GDM1 (cell line): ENCODE measurements at places on chromosomes 1 and 21.

DNA sequence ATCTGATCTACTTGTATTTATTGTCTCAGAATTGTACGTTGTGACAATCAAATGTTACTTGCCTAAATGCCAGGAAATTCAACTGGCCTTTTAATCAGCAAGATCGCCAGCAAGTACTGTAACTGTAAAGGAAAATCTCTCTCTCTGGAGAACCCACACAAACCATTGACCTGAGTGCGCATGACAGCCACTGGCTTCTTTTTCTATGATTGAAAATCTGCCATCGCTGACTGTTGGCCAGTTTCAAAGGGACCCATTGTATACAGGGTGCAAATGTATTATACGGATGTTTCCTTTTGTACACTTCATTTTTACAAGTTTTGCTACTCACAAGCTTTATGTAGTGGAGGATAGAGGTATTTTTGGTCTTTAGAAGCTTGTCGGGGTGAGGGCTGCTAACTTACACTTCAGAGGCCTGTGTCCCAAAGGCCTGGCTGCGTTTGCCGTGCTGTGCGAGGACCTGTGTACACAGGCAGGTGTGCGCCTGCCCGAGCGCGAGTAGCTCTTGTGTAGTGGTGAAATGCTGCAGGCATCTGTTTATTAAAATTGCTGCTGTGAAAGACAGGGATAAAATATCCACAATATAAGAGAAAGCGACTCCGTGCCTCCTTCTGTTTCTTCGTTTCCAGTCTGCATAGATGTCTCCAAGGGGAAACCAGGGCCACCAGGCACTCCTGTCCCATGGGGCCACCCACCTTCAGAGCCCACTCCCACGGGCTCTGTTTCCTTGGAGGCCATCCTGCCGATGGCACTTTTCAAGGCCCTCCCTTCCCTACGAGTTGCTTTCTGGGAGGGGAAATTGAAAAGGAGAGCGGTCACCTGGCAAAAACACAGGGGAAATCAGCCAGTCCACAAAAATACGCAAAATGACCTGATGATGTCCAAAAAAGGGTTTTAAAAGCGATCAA, 25.3 kb upstream of the TRAPPC10 start:
- DNase-seq, result no peak

GRCh38 chr1:53336146-53336545, 8.3 kb upstream of the LRP8 start:
- no peak for DNase-seq

DNA sequence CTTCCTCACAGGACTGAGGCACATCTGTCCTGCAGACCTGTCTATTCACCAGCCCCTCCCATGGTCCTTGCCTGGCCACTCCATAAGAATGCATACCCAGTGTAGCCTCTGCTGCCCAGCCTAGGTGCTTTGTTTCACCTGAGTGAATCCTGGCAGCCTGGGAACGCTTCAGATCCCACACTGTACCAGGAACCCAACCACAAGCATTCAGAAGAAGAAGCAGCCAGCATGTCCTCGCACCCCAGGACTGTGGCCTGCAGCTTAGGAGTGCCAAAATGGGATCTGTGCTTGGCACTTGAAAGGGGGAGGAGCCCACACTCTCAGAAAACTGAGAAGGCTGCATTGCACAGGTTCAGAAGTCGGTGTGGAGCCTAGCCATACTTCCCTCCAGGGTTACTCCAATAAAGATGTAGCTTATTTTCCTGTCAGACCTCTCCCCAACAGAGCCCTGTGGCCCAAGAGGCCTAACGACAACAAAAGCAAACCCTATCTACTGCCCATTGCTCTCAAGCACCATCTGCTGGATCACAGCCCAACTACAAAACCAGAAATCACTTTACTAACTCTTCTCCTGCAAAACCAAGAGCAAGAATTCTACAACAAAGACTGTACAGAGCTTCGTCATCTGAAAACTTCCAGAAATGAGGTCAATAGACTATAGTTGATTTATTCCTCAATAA, 923.1 kb upstream of the NEGR1 start:
- no peak for DNase-seq

DNA sequence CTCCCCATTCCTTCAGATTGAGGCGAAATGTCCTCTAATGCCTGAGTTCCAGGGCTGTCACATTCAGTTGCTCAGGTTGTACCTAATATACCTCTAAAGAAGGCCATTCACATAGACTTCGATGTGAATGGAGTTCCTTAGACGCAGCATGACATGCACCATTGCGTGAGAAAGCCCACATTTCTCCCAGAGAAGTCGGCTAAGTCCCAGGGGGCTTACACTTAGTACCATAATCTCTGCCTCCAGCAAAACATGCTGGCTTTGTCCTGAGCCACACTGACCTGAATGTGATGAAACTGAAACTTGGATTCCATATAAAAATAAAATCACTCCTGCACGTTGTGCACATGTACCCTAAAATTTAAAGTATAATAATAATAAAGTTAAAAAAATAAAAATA, 23.2 kb upstream of the SLC2A1 start:
- DNase-seq, result no peak

- no peak for DNase-seq
Observed at GRCh38 chr1:8945568-8945967, at the start of gene CA6. CA6 (plus strand) TSS chr1:8945868; CDS start chr1:8945887, 19 bp downstream.

- no peak for DNase-seq
Observed at GRCh38 chr1:230376296-230376695, 49.8 kb downstream of the PGBD5 start.

DNA sequence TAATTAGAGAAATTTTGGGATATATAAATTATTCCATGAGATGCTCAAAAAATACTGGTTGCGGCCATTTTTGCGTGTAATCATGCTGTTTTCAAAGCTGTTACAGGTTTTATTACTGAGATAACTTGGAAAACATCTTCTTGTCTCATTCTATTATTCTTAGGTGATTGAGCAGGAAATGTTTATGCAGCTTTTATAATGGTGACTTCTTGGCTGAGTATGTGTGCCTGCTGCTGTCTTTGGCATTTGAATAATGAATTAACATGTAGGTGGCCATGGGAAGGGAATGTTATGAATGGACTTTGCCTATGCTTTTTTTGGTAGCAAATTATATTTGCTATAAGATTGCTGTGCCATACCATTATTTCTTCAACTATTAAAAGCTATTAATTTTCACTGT, 52.5 kb downstream of the RASAL2 start:
- no peak for DNase-seq

DNA sequence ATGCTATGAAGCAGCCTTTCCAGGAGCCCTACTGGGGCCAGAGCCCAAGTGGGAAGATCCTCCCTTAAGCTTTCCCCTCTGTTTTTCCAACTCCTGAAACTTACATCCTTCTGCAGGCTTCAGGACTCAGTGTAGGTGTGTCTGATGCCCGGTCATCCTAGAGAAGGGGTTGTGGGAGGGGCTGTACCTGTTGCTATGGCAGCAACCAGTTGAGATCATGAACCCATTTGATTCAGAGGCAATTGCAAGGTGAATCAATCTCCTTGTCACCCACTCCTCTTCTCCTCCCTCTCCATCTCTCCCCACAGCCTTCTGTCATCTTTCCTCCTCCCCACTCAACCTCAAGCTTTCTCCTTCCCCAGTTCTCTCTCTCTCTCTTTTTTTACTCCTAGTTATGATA, 151.8 kb downstream of the CACNA1E start:
- no peak for DNase-seq

- no peak for DNase-seq
Observed at GRCh38 chr1:46219551-46220520, 16.7 kb downstream of the LURAP1 start.

GRCh38 chr1:170424346-170424745, 107.6 kb upstream of the GORAB start:
- DNase-seq, result no peak

GRCh38 chr1:47252369-47252768, 20.3 kb upstream of the TAL1 start:
- DNase-seq, result no peak

GRCh38 chr1:116451702-116452101, 78.7 kb downstream of the ATP1A1 start:
- no peak for DNase-seq

- DNase-seq, result no peak
Observed at GRCh38 chr1:88979749-88980116, 12.7 kb downstream of the KYAT3 start.

- DNase-seq, result peak; percentile 62
Observed at GRCh38 chr1:9234223-9235095, at the start of gene H6PD. H6PD (plus strand) TSS chr1:9234774; CDS start chr1:9244935, 10,161 bp downstream.

DNA sequence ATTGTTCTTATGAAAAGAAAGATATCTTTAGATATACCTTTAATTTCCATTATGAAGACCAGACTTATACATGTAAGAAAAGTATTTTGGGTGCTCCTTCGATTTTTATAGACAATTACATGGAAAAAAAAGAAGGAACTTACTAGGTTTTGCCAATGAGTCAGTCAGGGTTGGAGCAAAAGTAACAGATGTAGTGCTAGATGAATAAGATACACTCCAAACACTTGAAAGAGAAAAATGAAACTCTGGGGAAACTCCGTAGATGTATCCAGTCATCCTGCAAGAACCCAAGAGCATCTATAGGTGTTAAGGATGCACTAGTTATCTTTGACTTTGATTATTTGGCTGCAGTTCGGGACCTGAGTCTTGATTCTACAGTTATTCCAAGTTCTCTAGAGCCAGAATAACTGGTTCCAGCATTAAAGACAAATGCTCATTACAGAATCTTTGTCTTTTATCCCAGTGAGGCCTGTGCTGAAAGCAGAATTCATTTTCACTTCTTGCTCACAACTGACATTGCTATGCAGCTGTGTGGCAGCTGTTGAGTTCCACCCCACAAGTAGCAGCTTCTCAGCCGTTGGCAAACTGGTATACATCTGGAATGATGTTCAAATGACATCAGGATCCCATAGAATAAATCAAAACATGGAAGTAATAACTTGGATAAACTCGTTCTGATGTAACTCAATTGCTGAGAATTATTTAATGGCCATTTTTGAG, 326.1 kb downstream of the ASTN1 start:
- no peak for DNase-seq

- peak; percentile 92 for DNase-seq
Observed at GRCh38 chr1:234722904-234723720, 113.1 kb upstream of the IRF2BP2 start.

GRCh38 chr1:41889506-41890414, 29.0 kb downstream of the HIVEP3 start:
- DNase-seq, result no peak

DNA sequence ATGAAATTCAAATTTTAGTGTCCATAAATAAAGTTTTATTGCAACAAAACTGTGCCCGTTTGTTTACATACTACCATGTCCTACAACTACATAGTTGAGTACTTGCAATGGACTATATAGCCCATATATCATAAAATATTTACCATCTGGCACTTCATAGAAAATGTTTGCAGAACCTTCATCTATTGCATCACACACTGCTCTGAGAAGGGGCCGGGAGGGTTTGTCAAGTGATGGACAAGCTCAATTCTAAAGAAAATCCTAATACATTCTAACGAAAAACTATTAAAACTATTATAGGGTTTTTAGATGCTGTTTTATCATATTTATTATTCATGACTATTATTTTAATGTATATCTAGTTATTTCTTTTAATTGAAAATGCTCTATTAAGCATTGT, 35.9 kb downstream of the RGSL1 start:
- no peak for DNase-seq

DNA sequence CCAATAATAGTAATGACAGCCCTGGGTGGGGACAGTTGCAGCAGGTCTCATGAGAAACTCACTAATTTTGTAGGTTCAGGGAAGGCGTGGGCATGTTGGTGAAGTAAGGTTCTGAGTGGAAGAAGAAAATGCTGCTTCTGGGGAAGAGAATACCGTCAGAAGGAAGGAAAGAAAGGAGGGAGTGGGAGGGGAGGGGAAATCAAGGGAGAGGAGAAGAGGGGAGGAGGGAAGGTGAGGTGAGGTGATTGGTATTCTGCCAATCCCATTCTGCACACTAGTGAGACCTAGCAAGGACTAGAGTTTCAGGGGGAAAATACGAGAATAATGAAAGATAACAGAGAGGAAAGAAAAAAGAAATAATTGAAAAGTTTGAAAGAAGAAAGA, 32.4 kb upstream of the MGST3 start:
- no peak for DNase-seq

DNA sequence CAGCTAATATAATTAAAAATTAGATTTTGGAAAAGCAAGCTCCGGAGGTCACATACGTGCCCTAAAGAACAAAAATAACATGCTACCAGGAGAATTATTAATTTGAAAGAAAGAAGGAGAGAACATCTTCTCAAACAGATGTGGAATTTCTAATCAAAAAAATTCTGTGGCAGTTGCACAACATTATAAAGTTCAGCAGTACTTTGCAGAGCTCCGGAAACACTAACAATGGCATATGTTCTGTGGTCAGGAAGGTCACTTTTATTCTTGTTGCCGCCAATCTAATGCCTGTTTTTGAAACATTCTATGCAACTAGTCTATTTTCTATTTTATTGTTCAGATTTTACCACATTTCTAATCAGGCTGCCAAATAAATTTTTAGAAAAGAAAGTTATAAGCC, 186.8 kb downstream of the SMYD3 start:
- no peak for DNase-seq

- DNase-seq, result no peak
Observed at GRCh38 chr1:47174656-47175020, 15.2 kb downstream of the PDZK1IP1 start.

DNA sequence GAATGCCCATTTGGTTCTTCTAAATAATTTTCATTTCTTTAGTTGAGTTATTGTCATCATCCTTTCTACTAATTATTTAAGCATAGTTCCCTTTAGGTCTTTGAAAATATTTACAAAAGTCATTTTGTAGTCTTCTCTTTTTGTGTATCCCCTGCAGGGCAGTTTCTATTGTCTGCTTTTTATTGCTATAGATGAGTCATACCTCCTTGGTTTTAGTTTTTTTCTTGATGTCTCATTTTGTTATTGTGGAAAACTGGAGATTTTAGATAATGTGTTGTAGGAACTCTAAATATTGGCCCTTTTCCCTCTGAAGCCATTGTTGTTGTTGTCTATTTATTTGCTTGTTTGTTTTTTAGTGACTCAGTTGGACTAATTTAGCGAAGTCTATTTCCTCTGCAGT, 387.9 kb downstream of the NUF2 start:
- no peak for DNase-seq

- DNase-seq, result no peak
Observed at GRCh38 chr1:232538224-232538942, 91.5 kb downstream of the SIPA1L2 start.

- no peak for DNase-seq
Observed at GRCh38 chr1:208397286-208397685, 153.1 kb upstream of the PLXNA2 start.

DNA sequence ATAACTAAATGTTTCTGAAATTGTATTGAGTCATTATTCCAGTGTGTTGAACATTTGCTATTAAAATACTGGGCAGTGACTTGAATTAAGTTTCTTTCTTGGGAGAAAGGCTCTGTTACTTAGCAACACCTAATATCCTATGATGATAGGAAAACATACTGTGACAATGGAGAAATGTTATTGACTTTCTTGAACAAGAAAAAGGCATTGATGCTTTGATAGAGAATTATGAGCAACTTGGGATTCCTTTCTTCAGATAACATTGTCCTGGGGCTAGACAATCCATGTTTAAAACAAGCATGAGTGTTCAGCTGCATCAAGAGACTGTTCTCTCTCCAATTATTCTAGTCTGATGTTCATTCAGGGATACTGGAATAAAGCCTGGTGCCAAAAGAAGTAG, 215.9 kb upstream of the L1TD1 start:
- no peak for DNase-seq

- DNase-seq, result no peak
Observed at GRCh38 chr1:230622151-230622550, 20.1 kb upstream of the COG2 start.
